ENCODE measurements at places on chromosomes 2 and 18.

DNA sequence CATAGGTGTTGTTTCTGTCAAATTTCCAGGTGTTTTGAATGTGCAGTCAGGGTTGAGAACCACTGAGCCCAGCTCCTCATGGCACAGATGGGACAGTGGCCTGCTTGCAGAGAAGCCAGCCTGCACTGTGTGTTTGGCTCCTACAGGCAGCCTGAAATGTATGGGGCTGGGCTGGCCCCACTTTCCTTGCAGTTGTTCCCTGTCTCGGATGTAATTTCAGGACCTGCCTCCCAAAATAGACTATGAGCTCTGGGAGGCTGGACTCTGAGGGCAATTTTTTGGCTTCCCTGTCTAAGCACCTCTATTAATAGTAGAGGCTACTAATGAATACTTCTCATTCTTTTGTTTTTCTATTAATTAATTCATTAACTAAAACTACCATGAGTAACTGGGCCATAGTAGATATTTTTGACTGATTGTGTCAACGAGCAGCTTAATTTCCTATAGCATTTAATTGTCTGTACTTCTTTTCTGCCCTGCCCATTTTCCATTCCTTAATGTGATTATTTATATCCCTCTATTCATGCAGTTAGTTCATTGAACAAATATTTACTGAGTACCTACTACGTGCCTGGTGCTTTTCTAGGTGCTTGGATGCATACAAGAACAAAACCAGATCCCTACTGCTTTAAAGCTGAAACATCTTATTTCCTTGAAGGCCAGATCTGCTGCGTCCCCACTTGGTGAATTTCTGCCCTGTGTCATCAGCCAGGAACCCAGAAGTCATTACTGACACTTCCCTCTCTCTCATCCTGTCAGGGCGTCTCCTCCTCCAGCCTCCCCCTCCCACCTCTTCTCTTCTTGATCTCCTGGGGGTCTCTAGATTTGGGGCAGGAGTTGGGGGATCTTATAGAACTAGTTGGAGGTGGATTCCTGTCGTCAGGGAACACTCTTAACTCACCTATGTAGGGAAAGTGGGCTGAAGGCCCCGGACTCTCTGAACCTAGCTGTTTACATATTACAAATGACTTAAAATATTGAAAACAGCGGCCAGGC, 16.3 kb downstream of the DYSF start:
- no peak for DNase-seq

DNA sequence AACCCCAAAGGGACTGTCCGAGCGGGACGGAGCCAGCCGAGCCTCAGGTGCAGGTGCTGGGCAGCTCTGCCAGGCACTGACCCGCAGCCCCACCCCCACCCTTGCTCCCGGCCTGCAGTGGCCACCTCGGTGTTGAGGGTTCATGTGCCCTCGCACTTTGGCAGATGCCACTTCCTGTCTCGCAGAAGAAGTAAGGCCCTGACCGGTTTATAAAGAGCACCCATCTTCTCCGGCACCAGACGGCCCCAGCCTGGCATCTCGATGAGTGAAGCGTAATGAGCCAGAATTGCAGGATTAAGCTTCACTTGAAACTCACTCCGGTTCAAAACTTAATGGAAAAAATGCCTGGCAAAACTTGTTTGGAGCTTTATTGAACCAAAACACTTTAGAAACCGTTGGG, 10.9 kb upstream of the NFATC1 start:
- no peak for DNase-seq

- DNase-seq: no peak
These were observed 28.7 kb downstream of the SRSF7 start for GRCh38 chr2:38722271-38723061.

- no peak for DNase-seq
These were observed 2.5 kb downstream of the SPEG start for GRCh38 chr2:219437141-219437540.

GRCh38 chr2:17788773-17789172, 27.5 kb upstream of the MSGN1 start:
- DNase-seq: peak; percentile 33

GRCh38 chr2:12314127-12314760, 402.5 kb upstream of the TRIB2 start:
- DNase-seq: peak; percentile 78

- peak; percentile 51 for DNase-seq
These were observed 51.9 kb downstream of the PLA2R1 start for GRCh38 chr2:160010361-160011145.

DNA sequence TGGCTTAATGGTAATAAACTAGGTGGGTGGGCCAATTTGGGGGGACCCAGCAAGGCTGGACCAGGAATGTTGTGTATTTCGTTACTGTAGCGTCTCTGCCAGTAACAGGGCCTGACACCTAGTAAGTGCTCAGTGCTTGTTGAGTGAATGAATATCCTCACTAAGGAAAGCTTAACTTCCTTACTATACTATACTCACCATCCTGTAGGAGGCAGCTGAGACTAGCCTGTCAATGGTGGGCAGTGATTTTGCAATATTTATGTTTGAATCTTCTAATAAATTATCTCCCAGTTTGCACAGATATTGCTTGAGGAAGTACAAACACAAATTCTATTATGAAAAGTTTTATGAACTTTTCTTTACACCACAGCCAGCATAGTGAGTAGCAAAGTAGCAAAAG, 370.7 kb upstream of the SYT4 start:
- DNase-seq: no peak

- no peak for DNase-seq
These were observed 248.7 kb upstream of the TNP1 start for GRCh38 chr2:217108575-217109027.

- no peak for DNase-seq
These were observed 248.4 kb downstream of the ETAA1 start for GRCh38 chr2:67645280-67646138.

DNA sequence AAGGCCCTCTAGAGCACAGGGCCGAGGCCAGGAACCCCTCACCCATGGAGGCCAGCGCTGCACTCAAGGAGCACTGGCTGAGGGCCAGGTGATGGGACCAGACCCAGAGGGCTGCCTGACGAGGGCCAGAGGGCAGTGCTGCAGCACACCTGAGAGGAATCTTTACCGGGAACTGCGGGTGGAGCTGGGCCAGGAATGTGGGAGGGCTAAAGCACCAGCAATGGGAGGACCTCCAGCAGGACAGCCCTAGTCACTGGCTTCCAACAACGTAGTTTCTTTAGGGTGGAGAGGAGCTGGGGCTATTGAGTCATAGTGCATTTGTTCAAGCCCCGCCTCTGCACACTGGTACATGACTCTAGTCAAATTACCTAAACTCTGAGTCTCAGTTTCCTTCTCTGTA, 143.4 kb downstream of the TMEM17 start:
- DNase-seq: no peak

DNA sequence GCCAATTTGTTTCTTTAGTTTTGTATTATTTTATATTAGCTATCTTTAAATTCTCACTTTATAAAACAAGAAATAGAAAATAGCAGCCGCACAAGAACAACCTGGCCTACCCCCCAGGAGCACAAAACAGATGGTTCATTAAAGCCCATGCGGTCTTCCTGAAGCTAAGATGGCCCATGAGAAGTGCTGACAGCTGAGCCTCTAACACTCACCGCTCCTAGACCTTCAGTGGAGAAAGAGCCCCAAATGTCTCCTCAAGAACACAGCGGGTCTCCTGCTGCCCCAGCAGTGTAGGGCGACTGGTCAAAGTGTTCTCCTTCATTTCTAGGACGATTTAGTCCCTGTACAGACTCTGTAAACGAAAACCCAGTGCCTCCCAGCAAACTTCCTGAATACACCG, 45.1 kb downstream of the LPIN2 start:
- no peak for DNase-seq

GRCh38 chr2:201152517-201152916, 30.4 kb upstream of the CASP10 start:
- no peak for DNase-seq

DNA sequence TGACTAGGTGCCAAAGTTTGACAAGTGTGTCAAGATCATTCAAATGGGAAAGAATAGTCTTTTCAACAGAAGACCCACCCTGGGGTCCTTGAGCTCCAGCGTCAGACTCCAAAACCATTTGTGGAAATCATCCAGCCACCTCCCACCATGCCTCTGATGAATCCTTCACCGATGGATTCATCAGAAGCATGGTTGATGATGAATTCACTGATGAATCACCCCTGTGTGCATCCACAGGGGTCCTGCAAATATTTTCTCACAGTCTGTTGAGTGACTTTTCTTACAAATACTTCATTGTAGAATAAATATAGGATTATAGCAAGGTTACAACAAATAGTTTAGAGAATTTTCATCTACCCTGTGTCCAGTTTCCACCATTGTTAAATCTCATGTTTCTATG, 4.3 kb downstream of the UGT1A9 start:
- DNase-seq: no peak

GRCh38 chr2:170113168-170113894, 64.6 kb upstream of the MYO3B start:
- DNase-seq: peak; percentile 29

GRCh38 chr2:217729421-217730053, 273.3 kb downstream of the TNS1 start:
- DNase-seq: peak; percentile 29

- DNase-seq: no peak
These were observed 55.0 kb upstream of the PEX13 start for GRCh38 chr2:60962528-60962927.

- no peak for DNase-seq
These were observed 17.6 kb upstream of the NEDD4L start for GRCh38 chr18:58026395-58026794.

DNA sequence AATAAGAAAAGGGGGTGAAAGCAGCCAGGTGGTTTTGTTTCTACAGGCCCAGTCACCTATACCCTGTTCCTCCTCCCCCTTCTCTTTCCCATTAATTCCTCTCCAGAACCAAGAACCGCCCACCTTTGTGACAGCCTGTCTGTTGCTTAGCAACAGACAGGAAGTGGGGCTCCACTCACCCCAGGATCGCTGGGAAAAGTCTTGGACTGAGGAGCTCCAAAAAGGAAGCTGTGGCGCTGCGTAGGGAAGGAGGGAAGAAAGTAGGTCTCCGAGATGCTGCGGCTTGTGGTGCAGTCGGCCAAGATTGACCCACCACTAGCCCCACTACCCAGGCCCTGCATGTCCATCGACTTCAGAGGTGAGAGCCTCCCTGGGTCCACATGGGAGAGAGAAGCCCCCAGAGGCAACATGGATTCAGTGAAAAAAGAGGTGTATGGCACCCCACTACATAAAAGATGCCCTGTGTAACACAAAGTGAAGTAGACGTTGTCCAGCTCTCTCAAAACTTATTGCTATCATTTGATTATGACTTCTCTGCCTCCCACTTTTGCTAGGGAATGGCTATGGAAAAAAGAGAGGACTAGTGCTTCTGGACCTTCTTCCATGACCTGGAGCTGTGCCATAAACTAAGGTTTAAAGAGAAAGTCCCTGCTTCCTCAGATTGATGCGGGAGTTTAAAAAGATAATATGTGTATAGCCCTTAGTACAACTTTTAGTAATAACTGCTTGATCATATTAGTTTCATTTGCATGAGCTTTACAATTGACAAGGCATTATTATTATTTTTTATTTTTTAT, at the start of gene FER1L5:
FER1L5 (plus strand) TSS at position 201 of the 797 bp plus-strand sequence; CDS start at position 274, 73 bp downstream.
- DNase-seq: no peak

GRCh38 chr2:204576362-204576979, 31.2 kb downstream of the PARD3B start:
- no peak for DNase-seq

DNA sequence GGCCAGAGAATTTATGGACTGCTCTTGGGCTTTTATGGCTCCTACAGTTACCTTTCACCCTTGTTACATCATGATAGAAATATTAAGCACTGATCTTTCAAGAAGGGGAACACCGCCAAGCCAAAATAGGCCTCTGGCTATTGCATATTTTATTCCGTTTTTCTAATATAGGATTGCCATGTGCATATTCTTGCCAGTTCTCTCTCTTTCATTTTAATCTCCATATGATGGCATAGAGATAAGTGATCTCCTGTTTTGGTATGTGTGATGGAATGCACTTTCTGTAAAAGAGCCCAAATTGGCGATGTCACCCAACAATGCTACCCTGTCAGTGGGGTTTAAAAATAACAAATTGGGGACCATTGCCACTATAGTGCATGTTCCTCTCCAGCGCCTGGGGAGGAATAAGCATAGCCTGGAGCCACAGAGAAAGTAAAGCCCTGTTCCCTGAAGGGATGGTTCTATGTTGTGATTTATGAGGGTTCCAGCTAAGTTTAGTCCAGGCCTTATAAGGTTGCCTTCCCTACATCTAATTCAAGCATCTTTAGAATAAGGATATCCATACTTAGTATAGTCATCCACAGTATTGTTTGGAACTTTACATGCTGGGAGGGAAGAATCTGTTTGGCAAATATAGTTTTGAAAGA, 26.9 kb downstream of the CMPK2 start:
- DNase-seq: no peak

GRCh38 chr2:142467321-142467720, 336.5 kb upstream of the LRP1B start:
- no peak for DNase-seq

DNA sequence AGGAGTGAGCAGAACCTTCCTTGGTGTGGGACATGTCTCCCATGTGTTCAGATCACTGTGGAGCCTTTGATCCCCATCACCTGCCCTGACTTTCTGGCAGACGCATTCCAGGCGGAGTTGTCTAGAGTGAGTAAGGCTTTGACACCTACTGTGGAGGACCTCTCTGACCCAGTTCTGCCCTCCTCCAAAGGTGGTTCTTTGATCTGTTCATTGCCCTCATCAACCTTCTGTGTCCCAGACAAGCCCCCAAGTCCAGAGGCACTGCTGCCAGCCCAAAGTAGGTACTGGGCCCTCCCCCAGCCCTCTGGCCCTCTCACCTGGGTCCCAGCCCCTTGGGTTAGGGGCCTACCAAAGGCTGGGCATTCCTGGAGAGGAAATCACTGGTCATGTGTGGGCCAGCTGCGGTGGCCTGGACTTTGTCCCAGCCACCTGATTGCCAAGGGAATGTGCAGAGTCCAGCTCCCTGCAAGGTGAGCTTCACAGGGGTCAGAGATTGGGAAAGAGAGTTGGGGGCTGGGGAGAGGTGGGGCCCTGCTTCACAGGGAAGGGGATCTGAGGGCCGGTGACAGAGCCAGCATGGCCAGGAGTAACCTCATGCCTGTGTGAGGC, 12.1 kb upstream of the FAHD2A start:
- no peak for DNase-seq

DNA sequence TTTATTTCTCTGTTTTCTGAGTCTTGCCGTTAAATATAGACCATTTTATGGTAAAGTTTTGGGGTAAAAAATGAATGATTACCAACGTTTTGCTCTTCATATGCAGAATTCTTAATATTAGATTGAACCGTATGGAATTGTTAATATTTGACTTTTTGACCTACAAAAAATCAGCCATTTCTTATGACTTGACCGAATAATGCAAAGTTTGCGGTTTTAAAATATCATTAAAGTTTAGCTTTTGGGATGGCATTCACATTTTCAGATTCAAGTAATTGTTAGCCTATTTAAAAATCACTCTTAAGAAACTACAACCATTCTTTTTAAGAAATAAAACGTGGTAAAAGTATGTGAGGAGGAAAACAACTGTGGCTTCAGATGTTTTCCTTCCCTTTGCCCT, 138.0 kb downstream of the HAUS1 start:
- DNase-seq: no peak

GRCh38 chr2:8633186-8633734, 48.6 kb upstream of the ID2 start:
- no peak for DNase-seq
